ENCODE measurements at places on chromosomes 2 and 18.
A peak's percentile ranks its signal among the peaks of the same experiment; 100 is the strongest.

DNA sequence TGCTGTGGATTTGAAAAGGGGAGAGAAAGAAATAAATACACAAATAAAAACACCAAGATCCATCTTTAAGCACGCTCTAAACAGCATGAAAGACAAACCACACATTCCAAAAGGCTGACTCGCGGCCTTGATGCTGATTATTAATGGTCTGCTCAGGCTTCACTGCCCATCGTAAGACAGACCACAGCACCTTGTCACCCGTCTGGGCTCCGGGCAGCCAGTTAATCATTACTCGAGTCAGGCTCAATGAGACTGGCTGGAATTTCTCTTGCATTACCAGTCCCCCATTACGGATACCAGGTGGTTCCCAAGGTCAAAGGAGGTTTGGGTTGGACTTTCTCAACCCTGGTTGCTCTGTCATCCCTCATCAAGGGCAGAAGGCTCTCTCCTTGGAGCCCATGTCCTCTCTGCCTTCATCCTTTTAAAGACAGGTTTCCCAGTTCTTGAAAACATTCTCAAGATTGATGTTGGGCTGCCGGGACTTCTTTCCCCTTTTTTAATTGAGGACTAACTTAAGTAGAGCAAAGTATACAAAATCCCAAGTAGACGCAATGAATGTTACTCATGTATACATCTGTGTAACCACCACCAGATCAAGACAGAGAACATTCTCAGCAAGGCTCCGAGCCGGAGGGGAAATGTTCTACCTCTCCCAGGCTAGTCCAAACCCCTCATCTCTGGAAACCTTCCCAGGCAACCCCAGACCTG is 8.1 kb downstream of the SMAD7 start:
- no peak for DNase-seq

DNA sequence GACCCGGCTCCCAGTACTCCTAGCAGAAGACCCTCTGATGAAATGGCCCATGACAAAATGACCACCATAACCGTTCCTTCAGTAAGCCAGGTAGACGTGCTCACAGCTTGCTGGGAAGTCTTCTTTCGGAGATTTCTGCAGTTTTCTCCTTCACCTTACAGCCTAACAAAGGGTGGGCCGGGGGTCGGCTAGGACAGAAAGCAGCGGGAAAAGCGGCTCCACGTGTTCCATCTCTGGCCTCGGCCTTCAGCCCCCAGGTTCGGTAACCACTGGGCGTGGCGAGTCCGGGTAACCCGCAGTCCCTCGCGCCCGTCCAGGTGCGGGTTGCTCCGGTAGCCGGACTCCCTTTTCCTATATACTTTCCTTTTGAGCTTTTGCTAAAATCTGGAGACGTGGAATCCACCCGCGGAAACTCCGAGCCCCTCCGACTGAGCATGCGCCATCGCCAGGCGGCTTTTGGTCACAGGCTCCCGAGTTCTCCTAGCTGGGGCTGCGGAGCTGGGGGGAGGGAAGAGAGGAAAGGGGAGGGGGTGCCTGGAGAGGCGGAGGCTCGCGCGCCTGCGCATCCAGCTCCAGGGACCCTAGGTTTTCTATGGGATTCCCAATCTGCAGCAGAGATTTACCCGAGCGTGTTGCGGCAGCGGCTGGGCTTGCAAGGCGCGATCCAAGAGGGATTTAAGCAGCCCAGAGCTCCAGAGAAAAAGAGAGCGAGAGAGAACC is at the start of gene VSNL1:
TSS of gene VSNL1 (plus strand) at position 604 of the 720 bp plus-strand sequence. CDS start 51,379 bp downstream, outside the sequence.
- peak; percentile 93 for DNase-seq

GRCh38 chr18:70554854-70555445 is 266.1 kb downstream of the SOCS6 start:
- peak; percentile 2 for DNase-seq

GRCh38 chr2:147068071-147068470 is 776.8 kb upstream of the ACVR2A start:
- DNase-seq: no peak

- DNase-seq: no peak
These were observed 78.0 kb upstream of the OTX1 start for GRCh38 chr2:62972601-62973000.

- no peak for DNase-seq
These were observed 32.0 kb downstream of the MGAT4A start for GRCh38 chr2:98698896-98699295.

DNA sequence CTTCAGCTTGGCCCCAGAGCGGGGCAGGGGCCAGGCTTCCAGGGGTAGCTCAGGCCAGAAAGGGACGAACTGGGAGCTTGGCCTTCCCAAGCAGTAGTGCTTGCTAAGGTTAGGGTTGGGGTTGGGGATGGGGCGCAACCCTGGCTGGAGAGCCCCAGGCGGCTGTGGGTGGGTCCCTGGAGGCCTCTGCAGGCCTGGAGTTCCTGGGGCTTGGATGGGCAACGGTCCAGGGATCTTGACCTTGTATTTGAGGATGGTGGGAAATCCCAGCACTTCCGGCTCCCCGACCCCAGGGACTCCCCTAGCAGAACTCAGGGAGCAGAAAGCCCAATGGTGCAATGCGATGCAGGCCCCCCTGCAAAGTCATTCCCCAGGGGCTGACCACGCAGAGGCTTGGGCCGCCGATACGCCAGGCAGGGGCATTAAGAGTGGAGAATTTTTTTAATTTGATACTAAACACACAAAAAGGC is 12.6 kb upstream of the MLPH start:
- DNase-seq: no peak

- no peak for DNase-seq
These were observed 64.5 kb downstream of the TACR1 start for GRCh38 chr2:75134860-75135259.

DNA sequence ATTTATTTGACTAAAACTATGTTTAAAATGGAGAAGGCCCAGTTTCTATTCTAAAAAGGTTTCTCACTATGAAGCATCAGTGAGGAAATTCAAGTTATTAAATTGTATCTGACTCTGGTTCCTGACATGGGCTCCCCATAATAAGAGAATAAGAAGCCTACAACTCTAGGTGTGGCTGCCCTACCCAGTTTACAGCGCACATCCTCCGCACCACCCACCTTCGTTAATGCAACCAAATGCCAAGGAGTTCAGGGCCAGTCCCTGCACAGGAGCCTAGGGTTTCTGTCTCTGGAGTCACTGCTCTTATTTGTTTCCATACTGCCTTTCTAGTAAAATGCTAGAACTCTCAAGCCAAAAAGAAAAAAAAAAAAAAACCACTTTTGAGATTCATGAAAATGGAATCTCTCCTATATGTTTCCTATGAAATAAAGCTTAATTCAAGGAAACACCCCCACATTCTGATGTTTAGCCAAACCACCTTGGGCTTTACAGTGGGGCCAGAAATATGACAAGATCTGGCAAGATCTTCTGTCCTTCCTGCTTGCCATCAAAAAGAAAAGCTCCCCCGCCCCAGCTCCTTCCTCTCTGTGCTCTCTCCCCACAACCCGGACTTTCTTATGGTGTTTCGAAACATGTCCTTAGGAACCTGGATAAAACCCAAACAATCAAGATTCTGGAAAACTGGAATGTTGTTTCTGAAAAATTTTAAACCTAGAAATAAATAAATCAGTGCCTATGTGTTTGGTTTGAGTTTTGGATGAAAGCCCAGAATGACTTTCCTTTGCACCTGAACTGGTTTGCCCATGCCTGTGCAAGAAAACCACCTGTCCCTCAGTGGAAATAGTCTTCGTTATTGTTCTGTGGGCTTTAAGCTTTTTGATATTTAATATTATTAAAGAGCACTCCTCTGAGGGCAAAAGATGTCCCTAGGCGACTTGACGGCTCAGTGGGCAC is 136.7 kb downstream of the SP3 start:
- no peak for DNase-seq

GRCh38 chr2:54038835-54039234 is 68.0 kb upstream of the PSME4 start:
- DNase-seq: no peak

All from cerebellum (tissue), 4 donors.